ENCODE measurements at places on chromosomes 16 and 17.
A peak's percentile ranks its signal among the peaks of the same experiment; 100 is the strongest.

- DNase-seq: peak; percentile 69
These were observed 2.0 kb downstream of the HOXB8 start for GRCh38 chr17:48612854-48613691.

GRCh38 chr16:85690469-85691064 is 1.8 kb upstream of the GINS2 start:
- DNase-seq: no peak

DNA sequence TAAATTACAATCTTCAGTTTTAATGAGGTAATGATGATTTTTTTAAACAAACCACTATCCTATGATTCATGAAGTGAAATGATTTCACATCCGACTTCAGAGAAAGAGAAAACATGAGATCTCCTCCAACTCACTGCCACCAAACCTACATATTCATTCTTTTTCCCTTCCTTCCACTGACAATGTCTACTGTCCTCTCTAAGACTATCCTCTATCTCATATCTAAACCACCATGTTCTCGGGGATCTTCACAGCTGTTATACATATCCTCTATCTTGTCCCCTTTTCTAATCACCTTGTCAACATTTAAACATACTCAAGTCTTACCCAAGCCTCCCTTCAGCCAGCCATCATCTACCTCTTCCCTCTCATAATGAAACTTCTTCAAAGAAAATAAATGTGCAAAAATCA is 53.5 kb downstream of the SMURF2 start:
- no peak for DNase-seq

GRCh38 chr16:22161999-22162655 is at the start of gene SDR42E2:
SDR42E2 (plus strand) TSS chr16:22162506; CDS start chr16:22165583, 3,077 bp downstream.
- no peak for DNase-seq

Measured in posterior cingulate gyrus (tissue), 11 donors.